ENCODE measurements at places on chromosomes 5 and 9.

DNA sequence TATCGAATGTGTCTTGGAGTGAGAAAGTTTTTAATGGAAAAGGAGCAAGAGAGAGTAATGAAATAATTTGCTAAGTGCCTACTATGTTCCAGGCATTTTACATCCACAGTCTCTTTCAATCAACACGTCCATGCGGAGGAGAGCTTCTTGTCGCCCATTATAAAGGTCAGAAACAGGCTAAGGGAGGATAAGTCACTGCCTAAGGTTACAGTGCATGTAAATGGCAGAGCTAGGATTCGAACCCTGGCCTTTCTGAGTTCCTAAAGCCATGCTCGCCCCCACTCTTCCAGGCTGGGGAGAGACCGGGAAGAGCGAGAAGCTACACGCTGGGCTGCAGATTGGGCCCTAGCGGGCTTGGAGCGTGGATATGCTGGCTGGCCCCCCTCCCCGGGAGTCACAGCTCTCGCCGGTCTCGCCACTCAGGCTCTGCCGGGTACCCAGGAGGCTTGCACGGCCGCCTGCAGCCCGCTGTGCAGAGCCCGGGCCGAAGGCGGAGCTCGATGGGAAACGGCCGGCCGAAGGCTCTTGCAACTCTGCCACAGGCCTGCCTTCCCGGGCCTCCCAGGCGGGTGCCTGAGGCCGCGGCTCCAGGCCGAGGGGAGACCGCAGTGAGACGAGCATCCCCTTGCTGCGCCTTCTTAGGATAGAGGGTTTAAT, 775 bp upstream of the LHX2 start:
- DNase-seq, result peak; percentile 89

GRCh38 chr5:60410427-60410826, 289.5 kb downstream of the DEPDC1B start:
- no peak for DNase-seq

- no peak for DNase-seq
These were observed 69.7 kb upstream of the ABL1 start for GRCh38 chr9:130765137-130766020.

DNA sequence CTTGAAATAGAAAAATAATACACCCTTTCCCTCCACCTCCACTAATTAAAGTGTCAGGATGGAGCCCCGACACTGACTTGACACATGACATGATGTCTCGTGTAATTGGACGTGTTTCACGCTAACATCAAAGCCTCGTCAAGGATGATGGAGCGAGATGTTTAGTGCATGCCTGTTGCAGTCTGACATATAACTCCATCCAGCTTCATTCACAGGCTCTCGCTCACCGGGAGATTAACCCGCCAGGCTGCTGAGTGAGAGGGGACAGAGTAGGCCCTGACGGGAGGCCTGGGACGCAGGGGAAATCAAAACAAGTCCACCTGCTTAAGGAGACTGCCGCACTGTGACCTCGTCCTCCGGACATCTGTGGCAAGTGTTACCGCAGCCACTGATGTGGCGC, 263.5 kb downstream of the SLIT3 start:
- no peak for DNase-seq

- no peak for DNase-seq
These were observed 3.7 kb upstream of the GNPDA1 start for GRCh38 chr5:142016556-142016955.

DNA sequence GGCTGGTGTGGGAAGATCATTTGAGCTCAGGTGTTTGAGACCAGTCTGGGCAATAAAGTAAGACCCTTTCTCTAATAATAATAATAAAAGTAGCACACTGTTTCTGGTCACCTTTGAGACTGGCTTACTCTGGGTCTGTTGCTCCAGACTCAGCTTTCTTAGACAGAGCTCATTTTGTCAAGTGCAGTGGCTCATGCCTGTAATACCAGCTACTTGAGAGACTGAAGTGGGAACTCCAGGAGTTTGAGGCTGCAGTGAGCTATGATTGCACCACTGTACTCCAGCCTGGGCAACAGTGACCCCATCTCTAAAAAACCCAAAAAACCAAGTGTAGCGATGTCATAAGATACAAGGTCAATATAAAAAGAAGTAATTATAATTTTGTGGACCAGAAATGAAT, 36.4 kb upstream of the RNU6ATAC start:
- DNase-seq, result no peak

DNA sequence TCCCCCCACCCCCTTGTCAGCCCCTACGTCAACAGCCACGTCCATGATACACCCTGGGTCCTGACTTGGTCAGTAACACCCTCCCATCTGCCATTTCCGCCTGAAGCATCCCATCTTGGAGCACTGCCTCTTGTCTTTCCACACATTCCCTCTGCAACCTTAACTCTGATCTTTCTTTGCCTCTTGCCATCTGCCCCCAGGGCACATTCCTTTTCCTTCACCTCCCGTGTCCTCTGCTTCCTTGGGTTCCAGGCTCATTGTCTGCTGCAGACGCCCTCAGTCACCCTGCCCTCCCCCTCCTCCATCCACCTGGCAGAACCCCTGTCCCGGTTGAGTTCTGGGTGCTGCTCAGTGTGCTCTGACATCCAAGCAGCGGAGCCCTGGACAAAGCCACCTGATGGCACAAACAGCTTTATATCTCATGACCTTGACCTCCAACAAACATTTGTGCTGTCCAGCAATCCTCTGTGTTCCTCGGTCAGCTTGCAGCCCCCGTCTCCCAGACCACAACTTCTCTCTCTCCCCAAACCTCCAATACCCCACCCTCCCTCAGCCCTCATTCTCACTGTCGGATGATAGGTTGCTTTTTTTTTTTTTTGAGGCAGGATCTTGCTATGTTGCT, 97.7 kb upstream of the IER5L start:
- peak; percentile 49 for DNase-seq

DNA sequence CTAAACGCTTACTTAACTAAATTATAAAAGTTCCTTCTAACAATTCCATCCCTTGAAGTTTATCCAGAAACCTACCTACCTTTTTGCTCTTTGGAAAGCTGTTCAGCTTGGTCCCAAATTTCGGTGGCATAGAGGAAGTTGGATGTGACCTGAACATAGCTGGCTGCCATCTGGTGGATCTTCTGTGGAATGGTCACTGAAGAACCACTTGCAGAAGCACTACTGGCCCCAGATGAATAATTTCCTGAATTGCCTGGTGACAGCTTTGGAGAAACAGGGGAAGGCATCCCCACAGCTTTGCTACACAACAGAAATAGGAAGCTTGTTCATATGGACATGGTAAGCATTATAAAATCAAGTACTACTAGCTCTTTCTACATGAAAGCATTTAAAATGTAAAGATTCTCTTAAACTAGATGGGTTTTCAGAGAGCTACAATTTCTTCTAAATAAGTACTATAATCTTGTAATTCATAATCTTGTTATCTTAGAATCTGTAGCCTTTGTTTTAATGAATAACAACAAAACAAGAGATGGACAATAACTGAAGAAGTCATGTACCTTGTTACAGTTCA, 9.9 kb downstream of the LEAP2 start:
- no peak for DNase-seq

Data from H7 (cell line).